ENCODE measurements at places on chromosomes 2 and 18.

GRCh38 chr2:6352906-6353515, 512.7 kb downstream of the CMPK2 start:
- DNase-seq: peak; percentile 6

DNA sequence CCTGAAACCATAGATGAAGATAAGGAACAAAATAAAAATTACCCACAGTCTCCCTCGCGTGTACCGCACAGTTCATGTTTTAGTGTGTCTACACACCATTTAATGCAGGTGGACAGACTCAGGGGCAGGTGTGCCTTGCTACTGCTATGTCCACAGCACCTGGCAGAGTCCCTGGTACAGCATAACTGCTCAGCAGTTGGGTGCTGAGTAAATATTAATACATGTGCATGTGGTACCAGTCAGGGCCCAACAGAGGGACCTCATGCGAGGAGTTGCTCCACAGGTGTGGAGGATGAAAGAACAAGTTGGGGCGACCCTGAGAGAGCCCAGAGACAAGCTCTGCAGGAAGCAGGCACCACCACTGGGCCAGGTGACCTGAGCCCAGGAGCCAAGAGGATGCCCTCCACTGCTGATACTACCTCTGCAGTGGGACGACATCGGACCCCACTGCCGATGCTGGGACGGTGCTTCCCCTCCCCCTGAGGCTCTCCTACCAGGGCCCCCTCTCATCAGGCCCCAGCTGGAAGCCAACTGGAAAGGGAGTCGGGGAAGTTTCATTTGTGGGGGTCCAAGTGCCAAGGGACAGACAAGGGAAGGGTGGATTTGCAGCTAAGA, 100.8 kb downstream of the NEDD4L start:
- DNase-seq: no peak

DNA sequence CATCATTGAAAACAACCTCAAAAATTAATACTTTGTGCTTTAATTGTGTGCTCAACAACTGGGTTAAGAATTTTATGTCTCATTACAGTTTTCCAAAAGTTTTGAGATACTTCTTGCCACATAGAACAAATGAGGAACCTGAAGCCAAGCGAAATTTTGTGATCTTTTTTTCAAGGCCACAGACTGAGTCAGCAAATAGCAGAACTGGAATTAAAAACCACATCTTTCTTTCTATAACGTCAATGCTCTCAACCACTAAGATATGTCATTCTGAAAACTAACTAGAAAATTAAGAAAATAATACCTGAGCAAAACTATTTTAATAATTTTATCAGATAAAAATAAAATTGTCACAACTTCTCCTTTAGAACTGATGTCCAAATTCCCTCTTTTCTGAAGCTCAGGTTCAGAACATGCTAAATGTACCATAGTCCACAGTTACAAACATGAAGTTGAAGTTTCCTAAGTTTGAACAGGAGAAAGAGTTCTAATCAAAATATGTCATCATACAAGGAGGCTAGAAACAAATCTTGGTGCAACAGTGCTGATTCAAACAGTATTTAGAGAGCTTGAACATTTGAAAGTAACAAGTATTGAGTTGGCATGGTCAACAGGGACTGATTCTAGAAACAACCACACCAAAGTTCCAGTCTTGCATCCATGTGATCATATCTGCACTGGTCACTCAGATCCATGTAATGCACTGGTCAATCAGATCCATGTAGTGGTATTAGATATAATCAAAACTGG, 27.6 kb upstream of the CALCRL start:
- no peak for DNase-seq

DNA sequence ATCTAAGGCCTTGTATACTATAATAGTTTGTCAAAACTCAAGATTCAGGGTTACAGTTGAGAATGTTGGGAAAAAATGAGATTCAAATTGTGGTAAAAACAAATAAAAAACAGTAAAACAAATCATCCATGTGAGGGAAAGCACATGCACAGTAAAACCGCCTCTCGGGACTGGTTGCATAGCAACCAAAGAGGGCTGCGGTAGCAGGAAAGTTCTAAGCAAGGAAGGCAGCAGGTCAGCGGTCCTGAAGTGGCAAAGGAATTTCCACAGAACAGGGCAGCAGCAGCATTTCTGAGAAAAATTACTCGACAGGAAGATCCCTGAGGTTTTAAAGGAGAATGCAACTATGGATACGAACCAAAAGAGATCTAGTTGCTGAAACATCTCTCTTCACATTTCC, 93.7 kb downstream of the DYNAP start:
- no peak for DNase-seq

- DNase-seq: no peak
Observed at GRCh38 chr2:105868060-105868459, 123.3 kb downstream of the NCK2 start.

GRCh38 chr2:150271952-150272802, 215.3 kb downstream of the RND3 start:
- DNase-seq: no peak

- no peak for DNase-seq
Observed at GRCh38 chr2:68466361-68466777, 725 bp downstream of the FBXO48 start.

- DNase-seq: no peak
Observed at GRCh38 chr2:171171808-171172207, 11.1 kb upstream of the TLK1 start.

DNA sequence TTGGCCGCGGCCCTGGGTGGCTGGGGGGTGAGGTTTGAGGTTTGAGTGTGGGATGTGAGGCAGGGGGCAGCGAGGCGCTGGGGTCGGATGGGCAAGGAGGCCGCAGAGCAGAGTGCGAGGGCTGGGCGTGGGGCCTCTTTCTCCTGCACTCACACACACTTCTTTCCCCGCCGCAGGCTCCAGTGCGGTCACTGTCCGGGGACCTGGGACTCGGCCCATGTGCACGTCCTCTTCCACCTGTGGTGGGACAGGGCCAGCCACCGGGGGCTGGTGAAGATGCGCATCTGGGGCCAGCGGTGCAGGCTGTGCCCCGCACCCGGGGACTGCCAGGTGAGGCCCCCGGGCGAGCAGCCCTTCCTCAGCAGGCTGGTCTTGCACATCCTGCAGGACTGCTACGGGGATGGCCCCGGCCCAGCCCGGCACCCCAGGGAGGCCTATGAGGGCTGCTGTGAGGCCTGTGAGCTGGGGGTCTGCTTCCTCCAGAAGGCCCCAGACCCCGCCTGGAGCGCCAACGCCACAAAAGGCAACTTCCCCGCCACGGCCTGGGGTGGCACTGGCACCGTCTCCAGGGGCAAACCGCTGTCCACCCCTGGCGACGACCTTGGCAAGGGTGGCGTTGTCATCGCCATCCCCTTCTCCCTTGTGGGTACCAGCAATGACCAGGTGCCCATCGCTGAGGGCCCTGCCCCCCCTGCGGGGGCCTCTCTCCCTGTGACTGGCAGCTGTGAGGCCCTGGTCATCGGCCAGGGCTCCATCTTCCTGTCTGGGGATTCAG, 2.2 kb downstream of the RTP5 start:
- no peak for DNase-seq

DNA sequence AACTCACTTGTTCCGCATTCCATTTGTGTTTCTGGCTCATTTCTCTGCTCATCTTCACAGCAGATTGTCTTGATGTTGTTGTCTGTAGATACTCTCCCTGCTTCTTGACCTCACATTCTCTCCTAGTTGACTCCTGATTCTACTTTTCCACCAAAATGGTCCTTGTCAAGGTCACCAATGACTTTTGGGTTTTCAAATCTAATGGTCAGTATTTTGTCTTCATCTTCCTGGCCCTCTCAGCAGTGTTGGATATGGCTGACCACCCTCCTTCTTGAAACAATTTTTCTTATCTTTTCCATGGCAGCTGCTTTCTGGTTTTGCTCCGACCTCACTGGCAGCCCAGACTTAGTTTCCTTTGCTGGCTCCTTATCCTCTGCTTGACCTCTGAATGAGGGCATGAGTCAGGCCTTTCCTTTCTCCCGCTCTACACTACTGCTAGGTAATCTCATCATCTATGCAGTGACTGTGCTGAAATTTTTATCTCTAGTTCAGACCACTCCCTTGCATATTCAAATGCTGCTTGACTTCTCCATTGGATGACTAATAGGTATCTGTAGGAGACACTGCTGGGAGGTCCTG, 386.6 kb upstream of the SPRED2 start:
- no peak for DNase-seq

- DNase-seq: no peak
Observed at GRCh38 chr18:13823707-13824395, at the start of gene MC5R. Gene MC5R (plus strand): TSS chr18:13824149. CDS start chr18:13825766, 1,617 bp downstream.

- DNase-seq: no peak
Observed at GRCh38 chr2:229066121-229066715, 204.9 kb downstream of the PID1 start.

- DNase-seq: no peak
Observed at GRCh38 chr2:132419235-132419634, 2.6 kb downstream of the GPR39 start.

GRCh38 chr2:236857781-236858180, 227.9 kb upstream of the COPS8 start:
- no peak for DNase-seq

All from SK-N-MC (cell line).